ENCODE measurements at places on chromosomes 13 and 19.
A peak's percentile ranks its signal among the peaks of the same experiment; 100 is the strongest.

GRCh38 chr13:30808600-30808999, 73.3 kb downstream of the ALOX5AP start:
- DNase-seq: no peak

DNA sequence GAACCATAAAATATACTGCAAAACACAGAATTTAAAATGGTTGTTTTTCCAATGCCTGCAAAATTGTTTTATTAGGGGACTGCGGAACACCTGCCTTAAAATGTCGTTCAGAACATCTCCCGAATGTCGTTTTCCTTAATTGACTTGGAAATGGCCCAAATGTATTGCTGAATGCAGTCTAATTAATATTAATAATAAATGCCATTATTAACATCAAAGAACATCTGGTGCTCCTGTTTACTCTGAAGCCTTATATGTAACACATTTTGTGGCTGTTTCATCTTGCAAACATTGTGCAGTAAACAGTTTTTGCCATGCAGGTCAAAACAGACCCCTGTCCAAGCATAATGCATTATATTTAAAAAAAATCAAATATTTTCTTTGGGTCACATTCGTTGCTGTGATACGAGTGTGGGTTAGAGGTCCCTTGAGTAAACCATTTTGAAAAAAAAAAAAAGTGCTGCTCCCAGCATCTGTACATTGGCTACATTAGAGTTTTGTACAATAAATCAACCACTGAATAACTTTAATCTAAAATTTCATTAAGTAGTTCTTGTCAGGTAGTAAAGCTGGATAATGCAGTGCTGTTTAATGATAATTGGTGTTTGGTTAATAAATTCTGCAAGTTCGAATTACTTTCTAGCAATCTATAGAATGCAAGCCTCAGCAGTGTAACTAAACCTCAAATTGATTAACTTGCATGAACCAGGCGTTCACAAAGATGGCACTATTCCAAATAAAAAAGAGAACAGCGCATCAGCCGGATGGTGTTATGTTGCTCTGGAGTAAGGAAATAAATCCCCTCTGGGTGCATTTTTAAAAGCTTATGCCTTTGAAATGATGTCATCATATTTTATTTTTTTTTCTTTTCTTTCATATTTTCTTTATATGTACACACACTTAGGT, 140.2 kb downstream of the ZNF536 start:
- no peak for DNase-seq

GRCh38 chr19:52453324-52454094, at the start of gene ZNF578:
ZNF578 (plus strand) TSS chr19:52453553; CDS start chr19:52501846, 48,293 bp downstream.
- peak; percentile 93 for DNase-seq

DNA sequence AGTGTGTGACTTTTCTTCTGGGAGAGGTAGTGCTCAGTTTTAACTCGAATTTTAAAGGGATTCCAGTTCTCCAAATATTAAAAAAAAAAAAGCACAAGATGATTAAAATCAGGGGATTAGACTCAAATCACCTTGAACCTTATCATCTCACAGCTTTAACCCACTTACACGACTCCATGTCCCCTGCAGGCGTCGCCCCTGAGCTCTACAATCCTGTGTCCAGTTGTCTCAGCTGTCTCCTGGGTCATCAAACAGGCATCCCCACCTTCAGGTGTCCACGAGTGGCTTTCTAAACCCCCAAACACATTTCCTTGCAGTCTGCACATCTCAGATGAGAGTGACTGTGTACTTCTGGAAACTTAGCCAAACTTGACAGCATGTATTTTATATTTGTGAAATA, 14.1 kb downstream of the ZNF808 start:
- DNase-seq: no peak

DNA sequence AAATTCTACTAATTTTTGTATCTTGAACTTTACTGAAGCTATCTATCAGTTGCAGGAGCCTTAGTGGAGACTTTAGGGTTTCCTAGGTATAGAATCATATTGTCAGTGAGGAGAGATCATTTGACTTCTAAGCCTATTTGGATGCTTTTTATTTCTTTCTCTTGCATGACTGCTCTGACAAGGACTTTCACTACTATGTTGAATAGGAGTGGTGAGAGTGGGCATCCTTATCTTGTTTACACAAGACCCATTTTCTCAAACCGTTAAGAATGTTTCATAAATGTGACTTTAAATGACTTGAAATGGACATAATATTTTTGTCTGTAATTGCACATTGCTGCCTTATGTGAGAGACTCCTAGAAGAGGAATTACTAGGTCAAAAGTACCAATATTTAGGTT, 17.9 kb upstream of the CSNK1A1L start:
- DNase-seq: no peak

GRCh38 chr13:97364031-97364430, 69.9 kb upstream of the RAP2A start:
- DNase-seq: no peak

DNA sequence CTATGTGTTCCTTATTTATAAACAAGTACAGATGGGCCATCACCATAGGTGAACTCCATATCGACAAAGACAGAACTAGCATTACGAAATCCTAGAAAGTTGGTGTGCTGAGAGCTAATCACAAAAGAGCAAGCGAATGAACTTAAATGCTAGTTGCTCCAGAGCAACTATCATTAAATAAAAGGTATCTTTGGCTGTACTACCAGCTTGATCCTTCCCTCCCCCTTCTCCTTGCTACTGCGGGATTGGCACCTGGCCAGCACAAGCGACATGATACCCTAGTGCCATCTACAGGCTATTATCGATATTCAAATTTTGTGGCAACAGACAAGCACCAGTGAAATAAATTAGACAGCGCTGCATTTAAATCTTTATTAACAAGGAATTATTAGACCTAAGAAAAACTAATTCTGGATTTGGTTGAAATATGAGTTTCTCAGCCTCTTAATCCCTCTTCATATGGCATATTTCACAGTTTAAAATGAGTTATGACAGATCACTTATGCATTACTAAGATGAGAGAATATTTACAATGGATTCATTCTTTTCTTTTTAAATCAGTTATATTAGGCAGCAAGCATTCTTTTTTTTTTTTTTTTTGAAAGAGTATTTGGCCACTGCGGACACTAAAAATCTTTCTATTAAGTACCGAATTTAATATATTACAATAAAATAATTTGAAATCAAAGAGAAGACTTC, 5.8 kb downstream of the PCDH9 start:
- DNase-seq: peak; percentile 80

- DNase-seq: peak; percentile 86
These were observed 15.3 kb upstream of the ADPRHL1 start for GRCh38 chr13:113468472-113469201.

- no peak for DNase-seq
These were observed 942.4 kb upstream of the PRR20A start for GRCh38 chr13:56198350-56198749.

DNA sequence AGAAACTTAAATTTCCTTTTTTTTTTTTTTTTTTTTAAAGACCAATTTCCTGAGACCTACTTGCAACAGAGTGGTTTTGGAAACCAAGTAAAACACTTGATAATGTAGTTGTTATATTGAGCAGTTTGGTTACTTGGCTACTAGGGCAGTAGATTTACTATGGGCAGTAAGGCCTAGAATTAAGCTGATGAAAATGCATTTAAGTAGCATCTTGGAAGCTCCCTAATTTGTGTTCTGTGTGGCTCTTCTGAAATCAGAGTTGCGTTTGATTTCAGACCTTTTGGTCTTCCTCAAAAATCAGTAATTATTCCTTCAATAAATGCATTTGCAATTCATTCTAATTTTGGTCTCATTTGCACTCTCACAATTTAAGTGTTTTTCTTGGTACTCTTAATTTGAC, 810 bp downstream of the GPR180 start:
- no peak for DNase-seq

GRCh38 chr19:44746616-44746945, 1.9 kb upstream of the BCL3 start:
- DNase-seq: peak; percentile 50

DNA sequence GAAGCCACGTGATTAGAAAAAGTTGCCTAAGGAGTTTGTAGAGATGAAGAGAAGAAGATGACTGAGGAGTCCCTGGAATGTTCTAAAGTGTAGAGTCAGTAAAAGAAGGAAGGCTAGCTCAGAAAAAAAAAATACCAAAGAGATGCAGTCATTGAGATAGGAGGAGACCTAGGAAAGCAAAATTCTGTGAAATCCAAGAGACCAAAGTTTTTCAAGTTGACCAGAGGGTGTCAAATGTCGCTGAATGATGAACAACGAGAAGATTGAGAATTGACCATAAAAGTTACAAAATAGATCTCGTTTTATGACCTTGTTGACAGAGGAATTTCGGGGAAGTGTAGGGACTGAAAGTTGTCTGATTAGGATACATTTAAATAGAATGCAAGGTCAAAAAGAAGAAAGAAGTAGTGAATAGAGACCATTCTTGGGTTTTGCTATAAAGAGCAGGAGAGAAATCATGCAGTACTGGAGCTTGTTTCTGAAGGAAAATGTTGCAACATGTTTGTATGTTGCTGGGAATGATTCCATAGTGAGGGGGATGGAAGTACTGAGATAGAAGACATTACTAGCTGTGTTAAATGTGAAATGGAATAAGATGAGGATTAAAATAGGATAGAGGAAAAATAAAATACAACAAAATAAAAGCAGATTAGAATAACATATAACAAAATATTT, 30.2 kb upstream of the HTR2A start:
- DNase-seq: no peak

DNA sequence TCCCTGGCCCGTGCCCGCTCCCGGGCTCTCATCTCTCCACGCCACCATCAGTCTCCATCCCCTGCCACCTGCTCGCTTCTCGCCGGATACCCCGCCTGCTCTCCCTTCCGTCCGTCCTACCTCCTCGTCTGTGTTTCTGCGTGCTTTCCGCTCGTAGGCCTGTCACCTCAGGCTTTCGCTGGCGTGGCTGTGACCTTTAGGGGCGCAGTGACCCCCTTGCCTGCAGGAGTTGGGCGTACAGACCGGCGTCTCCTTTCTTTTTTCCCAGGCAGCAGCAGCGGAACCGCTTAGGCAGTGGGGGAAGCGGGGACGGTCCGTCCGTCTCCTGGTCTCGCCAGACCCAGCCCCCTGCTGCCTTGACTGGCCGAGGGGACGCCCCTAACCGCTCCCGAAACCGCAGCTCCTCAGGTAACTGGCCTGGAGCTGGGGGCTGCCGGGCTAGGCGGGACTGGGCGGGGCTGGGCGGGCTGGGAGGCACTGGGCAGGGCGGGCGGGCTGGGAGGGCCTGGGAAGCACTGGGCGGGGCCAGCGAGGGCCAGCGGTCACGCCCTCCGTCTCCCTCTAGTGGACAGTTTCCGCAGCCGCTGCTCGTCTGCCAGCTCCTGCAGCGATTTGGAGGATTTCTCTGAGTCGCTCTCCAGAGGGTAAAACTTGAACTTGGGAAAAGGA, 6.3 kb downstream of the PGLYRP1 start:
- DNase-seq: peak; percentile 91

DNA sequence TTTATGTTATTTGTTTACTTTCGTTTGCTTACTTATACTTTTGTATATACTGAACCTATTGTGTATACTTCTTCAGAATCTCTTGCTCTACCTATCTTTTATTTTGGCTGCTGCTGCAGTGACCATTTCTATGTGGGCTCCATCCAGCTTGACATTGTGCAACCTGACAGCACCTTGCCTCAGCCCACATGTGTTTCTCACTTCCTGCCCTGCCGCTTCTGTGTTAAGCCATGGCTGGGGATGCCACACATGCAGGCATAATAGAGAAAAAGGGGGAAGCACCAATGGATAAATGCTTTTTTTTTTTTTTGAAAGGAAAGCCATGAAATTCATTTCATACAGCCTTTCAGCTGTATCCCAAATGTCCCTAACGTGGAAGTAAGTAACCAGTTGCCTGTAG, 147.6 kb downstream of the RBM26 start:
- DNase-seq: no peak

- peak; percentile 23 for DNase-seq
These were observed 120.6 kb upstream of the GPR12 start for GRCh38 chr13:26881154-26881553.

- no peak for DNase-seq
These were observed 2.5 kb upstream of the S1PR4 start for GRCh38 chr19:3175781-3176714.

GRCh38 chr19:33493401-33494275, 28.0 kb downstream of the PEPD start:
- no peak for DNase-seq

- DNase-seq: no peak
These were observed 11.6 kb upstream of the SUCLA2 start for GRCh38 chr13:48012668-48013067.

GRCh38 chr13:110334256-110334655, 27.2 kb downstream of the COL4A2 start:
- no peak for DNase-seq

- no peak for DNase-seq
These were observed 23.6 kb downstream of the OLFM2 start for GRCh38 chr19:9912551-9913236.

DNA sequence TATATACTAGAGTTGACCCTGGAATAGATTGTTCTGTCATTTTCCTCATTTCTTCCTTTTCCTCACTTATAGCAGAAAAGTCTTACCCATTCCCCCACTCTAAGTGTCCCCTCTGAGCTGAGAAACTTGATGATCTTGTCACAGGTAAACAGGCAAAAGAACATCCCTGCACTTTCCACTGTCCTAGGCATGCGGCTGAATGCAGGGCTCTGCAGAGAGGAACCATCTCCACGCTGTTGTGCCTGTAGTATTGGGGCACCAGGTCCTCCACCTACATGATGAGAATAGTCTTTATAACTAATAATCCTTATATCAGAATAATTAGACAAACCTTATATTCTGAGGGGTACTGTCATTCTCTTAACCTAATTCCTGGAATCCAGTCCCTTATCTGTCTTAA, 211.3 kb downstream of the RBM26 start:
- no peak for DNase-seq

GRCh38 chr13:50208826-50209335, 193.6 kb downstream of the KCNRG start:
- peak; percentile 59 for DNase-seq

GRCh38 chr19:31761281-31761913, 412.2 kb upstream of the TSHZ3 start:
- no peak for DNase-seq

DNA sequence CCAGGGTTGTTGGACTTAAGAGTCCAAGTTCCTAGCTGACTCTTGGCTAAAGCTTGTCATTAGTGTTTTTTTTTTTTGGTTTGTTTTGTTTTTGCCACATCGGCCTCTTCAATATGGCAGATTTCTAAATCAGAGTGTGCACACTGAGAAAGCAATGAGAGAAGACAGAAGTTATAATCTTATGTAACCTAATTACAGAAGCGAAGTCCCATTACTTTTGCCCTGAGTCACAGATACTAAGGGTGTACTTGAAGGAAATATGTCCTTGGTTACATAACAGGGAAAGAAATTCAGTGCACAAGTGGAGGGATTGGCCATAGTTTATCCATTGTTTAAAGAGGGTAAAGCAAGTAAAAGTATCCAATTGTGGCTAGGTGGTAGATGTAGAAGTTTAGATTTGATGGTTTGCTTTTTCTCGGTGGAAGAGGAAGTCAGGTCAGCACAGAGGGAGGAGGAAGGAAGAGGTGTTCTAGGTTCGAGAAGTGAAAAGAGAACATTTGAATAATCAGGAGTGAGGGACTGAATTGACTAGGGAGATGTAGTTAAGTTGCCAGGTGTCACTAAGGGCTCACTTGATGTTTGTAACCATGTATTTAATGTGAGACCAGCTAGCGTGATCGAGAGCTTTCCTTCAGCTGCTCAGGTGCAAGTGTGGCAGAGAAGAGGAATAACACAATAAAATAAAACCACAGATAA, 12.2 kb downstream of the GTF2F2 start:
- DNase-seq: no peak

- no peak for DNase-seq
These were observed 450.0 kb upstream of the SLC10A2 start for GRCh38 chr13:103516015-103516795.
